ENCODE measurements at places on chromosomes 7 and 10. TPM values are rescaled to one million over a fixed set of nuclear protein-coding genes. Genes with fewer than 3 reads are reported as not detected.

DNA sequence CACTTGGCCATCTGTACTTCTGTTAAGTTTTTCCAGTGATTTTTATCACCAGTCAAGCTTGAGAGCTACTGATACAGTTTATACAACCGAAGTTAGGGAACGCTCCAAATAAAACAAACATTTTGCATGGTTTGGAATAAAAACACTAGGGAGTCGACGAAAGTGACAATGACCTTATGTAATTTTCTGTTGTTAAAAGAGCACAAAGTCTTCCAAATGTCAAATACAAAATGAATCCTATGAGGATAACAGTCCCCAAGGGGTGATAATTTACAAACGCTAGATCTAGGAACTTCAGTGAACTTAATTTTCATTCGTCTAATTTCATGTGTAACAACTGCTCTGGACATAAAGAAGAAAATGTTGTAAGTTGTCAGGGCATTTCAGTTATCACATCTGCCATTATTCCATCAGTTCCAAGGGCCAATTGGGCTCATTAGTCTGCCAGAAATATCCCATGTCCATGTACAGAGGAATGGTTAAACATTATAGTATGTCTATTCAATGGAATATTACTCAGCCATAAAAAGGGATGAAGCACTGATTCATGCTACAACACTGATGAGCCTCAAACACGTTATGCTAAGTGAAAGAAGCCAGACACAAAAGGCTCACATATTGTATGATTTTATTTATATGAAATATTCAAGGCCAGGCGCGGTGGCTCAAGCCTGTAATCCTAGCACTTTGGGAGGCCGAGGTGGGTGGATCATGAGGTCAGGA lies 38.0 kb upstream of the CYTH3 start:
- no peak for DNase-seq

DNA sequence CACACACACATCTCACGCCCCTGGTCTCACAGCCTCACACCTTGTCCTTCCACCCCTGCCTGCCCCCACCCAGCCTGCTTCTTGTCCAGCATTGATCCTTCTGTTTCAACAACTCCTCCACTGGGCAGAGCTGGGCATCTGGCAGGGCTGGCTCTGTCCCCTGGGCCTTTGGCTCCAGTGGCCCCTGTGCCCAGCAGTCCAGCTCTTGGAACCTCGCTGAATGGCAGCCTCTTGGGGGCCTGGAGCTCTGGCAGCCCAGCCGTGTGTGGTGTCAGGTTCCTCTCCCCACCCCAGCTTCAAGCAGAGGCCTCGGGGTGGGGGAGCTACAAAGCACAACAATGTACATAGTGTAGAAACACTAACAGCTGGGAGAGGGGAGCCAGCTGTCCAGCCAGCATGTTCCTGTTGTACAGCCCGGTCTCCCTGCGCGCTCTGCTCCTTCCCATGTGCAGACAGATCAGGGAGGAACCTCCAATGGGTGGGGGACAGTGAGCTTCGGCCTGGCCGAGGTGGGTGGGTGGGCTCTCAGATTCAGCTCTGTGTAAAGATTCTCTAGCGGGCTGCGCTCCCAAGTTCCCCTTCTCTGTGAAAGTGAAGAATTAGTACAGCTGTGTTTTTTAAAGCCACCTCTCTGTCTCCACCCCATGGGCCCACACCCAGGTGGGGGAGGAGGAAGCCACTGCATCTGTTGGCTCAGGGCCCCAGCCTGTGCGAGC lies 19.4 kb downstream of the ZMIZ2 start:
- DNase-seq: no peak

GRCh38 chr7:2633538-2634266 lies 1.9 kb downstream of the TTYH3 start:
- peak; percentile 89 for DNase-seq

GRCh38 chr7:2484868-2485267 lies 8.7 kb upstream of the GRIFIN start:
- no peak for DNase-seq

DNA sequence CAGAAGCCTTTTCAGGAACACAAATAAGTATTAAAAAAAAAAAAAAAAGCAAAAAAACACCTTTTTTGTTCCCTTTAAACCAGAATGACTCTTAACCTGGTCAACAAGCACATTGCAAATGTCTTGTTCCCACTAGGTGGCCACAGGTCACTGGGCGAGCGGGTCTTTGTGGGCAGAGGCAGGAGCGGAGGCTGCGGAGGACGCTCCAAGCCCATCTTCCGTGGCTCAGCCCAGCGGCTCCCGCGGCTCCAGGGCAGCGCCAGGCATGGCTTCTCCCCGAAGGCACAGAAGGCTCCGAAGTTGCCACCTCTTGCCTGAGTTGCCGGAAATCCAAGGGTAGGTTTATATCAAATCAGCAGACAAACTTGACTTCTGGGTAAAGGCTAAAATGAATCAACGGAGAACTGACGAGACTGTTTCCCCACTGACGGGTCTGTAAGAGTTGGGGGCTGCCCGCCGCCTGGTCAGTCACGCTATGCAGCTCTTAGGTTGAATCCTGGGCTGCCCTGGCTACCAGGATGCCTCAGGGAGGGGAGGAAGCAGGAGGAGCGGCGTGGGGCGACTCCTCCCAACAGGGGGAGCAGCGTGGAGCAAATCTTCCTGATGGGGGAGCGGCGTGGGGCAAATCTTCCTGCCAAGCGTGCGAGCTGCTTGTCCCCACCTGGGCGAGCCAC lies 144.5 kb downstream of the PTPRN2 start:
- no peak for DNase-seq

- no peak for DNase-seq
Observed at GRCh38 chr10:35726846-35727245, 84.8 kb upstream of the FZD8 start.

- DNase-seq: no peak
Observed at GRCh38 chr7:156021471-156021870, 209.2 kb upstream of the SHH start.

- no peak for DNase-seq
Observed at GRCh38 chr7:28891192-28891875, 66.8 kb downstream of the TRIL start.

- DNase-seq: no peak
Observed at GRCh38 chr7:80563561-80564327, 51.9 kb upstream of the GNAT3 start.

DNA sequence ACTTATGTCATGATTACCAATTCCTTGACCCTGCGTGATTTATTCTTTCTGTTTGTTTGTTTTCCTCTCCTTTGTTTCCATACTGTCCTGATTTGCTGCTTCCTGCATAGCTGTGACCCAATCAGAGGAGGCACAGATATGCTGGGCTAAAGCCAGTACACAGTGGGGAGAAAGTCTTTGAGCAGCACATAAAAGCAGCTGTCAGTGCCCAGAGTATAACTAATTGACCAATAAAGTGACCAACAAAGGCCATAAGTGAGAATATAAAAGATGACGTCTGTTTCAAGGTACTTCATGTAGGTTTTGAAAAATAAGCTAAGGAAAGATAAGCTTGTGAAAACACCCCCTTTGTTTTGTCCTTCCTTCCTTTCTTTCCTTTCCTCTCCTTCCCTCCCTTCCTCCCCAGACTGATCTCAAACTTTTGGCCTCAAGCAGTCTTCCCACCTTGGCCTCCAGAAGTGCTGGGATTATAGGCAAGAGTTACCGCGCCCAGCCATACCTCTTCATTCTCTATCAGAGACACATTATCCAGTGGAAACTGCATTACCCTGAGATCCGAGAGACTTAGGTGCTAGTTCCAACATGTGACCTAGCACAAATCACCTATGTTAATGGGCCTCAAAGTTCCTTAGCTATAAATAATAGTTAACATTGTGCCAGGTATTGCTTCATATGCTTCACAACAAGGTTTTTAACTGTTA lies 17.0 kb downstream of the BCAP29 start:
- DNase-seq: peak; percentile 65

- no peak for DNase-seq
Observed at GRCh38 chr10:10785627-10786026, 232.0 kb upstream of the CELF2 start.

GRCh38 chr7:112400141-112400540 lies 50.1 kb upstream of the IFRD1 start:
- no peak for DNase-seq

The PAX4 gene
- total RNA-seq: not detected

The ZNRF2 gene
- total RNA-seq: 13.1 TPM

The LFNG gene
- total RNA-seq: 21.2 TPM

The MTURN gene
- 10.9 TPM for total RNA-seq

The CPA2 gene
- total RNA-seq: not detected

All from A172 (cell line).